ENCODE measurements at places on chromosomes 13 and 19. TPM values are rescaled to one million over a fixed set of nuclear protein-coding genes. Genes with fewer than 3 reads are reported as not detected.

GRCh38 chr13:19089315-19089714, 92.3 kb downstream of the TUBA3C start:
- no peak for DNase-seq
- H3K27ac ChIP-seq, result no peak overlapping the region
- H3K27me3 ChIP-seq, result no peaks in the 10 kb centered on the region
- H3K36me3 ChIP-seq, result no peaks in the 10 kb centered on the region

TSSK6 gene
- total RNA-seq, result 4.9 TPM

CYP2B6 gene
- total RNA-seq, result not detected

TMEM255B gene
- 1.8 TPM for total RNA-seq

DNA sequence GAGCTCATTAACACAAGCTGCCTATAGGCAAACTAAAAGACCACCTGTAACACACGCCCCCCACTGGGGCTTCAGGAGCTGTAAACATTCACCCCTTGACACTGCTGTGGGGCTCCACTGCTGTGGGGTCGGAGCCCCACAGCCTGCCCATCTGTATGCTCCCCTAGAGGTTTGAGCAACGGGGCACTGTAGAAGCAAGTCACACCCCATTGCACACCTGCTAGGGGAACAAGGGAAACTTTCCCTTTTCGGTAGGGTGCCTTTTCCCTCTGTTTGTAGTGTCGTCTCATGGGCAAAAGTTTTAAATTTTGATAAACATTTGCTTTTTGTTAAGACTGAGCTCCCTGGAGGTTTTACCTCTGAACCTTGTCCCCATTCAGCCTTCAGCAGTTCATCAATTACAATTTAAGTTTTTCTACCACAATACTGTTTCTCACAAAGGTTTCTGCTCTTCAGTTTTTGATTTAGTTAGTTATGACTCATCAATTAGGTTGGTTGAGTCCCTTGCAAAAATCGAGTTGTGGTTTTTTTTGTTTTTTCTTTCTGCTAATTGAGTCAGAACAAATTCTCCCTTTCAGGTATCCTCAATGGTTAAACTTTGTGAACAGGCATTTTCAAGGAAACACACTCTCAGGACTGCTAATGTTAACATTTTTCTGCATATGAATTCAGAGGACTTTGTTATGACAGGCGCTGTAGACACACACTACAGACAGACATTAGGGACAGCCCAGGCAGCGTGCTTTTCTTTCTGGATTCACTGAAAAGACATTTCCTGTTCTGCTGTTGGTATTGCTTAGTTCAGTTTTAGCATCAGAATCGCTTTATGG, 35.1 kb downstream of the ZNF433 start:
- DNase-seq, result peak; percentile 50
- peak overlapping the region; percentile 67 for H3K27ac ChIP-seq
- H3K4me1 ChIP-seq, result peaks cover 23% of the 10 kb centered on the region
- peak overlapping the region; percentile 1 for H3K4me3 ChIP-seq
- H3K36me3 ChIP-seq, result peaks cover 28% of the 10 kb centered on the region

- H3K27ac ChIP-seq, result no peak overlapping the region
- H3K4me3 ChIP-seq, result no peak overlapping the region
- no peaks in the 10 kb centered on the region for H3K27me3 ChIP-seq
- H3K36me3 ChIP-seq, result peaks cover 37% of the 10 kb centered on the region
- no peak for DNase-seq
Observed at GRCh38 chr13:75533861-75534260, 3.8 kb downstream of the COMMD6 start.

GRCh38 chr19:58091251-58091995, 6.6 kb downstream of the ZSCAN18 start:
- DNase-seq, result no peak
- no peaks in the 10 kb centered on the region for H3K27me3 ChIP-seq
- H3K36me3 ChIP-seq, result peaks cover 43% of the 10 kb centered on the region
- no peaks in the 10 kb centered on the region for H3K4me1 ChIP-seq

ERICH6B gene
- total RNA-seq, result not detected

DNA sequence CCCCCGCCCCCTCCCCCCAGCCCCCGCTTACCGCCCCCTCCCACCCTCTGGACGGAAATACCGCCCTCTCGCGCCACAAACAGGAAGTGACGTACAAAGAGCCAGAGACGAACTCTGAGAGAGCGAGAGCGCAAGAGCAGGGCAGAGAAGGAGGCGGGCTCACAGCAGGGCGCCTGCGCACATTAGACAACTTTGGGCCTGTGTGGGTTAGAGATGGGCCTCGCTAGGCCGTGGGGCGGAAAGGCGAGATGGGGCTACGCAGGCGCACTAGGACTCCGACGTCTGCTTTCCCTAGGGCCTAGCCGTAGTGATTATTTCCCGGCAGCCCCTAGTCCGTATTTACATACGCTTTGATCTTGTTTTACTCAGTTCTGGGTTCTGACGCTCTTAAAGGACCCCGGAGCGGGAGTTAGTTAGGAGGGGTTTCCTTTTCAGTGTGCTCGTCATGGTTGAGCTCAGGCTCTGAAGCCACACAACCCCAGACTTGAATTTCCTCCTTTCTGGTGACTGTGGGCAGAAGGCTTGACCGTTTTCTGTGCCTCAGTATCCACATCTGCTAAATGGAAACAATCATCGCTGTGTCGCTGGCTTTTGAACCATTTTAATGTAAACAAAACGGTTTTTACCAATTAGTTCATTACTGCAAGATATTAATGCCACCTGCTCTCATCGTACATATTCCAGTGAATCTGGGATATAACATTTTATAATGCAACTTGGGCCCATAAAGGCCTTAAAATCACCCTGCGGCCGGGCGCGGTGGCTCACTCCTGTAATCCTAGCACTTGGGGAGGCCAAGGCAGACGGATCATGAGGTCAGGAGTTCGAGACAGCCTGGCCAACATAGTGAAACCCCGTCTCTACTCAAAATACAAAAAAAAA, 449 bp upstream of the AKT2 start:
- DNase-seq, result peak; percentile 99
- H3K27ac ChIP-seq, result peak overlapping the region; percentile 99
- H3K4me1 ChIP-seq, result peaks cover 43% of the 10 kb centered on the region
- H3K4me3 ChIP-seq, result peak overlapping the region; percentile 98
- no peaks in the 10 kb centered on the region for H3K27me3 ChIP-seq

DNA sequence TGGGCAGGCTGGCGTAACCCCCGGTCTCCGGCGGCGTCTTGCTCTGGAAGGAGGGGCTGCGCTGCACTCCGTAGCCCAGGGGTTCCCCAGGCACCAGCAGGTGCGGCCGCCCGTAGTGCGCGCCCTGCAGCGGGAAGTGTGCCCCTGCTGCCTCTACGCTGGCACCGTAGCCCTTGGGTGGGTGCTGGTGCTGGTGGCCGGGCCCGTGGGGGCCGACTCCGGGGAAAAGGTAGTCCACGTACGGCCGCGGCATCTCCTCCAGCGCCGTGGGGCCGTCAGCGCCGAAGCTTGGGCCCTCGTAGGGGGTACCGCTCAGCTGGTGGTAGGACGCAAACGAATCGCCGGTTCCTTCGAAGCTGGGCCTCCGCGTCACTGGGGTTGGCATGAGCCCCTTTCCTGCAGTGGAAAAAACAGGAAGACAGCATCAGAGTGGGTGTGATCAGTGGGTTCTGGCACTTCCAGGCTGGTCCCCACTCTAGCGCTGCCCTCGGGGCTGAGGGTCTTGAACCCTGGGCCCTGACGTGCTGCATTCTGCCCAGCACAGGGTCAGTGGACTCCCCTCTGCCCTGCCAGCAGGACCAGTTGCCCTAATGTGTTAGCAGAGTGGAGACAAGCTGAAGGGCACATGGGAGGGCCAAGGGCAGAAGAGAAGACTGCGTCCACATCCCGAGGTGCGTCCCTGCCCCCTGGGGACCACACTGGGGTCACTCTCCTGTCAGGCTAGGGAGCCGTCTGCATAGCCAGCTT, 72.3 kb downstream of the LATS2 start:
- DNase-seq, result no peak
- no peaks in the 10 kb centered on the region for H3K27me3 ChIP-seq
- H3K4me3 ChIP-seq, result no peak overlapping the region

DNA sequence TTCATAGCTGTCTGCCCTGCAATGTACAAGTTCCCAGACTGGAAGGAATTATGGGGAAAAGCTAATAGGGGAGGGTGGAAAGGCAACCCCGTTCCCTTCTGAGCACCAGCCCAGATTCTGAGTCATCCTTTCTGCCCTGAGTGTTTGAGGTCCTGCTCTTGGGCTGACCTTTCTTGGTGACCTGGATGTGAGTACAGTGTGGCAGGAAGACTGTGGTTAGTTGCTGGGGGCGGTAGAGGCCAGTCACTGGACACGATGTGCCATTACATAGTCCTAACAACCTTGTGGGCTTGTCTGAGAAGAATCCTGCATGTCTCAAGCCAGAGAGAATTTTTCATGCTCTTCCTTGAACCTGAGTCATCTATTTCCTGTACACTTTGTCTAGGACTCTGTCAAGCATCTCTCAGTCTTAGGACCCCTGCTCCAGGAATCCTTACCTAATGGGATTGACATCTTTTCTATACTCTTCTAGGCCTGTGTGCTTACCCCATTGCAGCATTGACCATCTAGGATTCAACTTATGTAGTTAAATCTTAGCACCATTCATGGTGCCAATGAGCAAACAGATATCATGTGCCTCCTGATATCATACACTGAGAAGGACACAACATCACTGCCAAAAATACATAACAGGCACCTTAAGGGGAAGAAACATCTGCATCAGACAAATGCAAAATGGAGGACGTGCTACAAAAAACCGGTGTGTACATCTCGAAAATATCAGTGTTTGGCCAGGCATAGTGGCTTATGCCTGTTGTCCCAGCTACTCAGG, 8.1 kb upstream of the ANGPTL4 start:
- DNase-seq, result no peak
- H3K4me3 ChIP-seq, result no peak overlapping the region
- no peak overlapping the region for H3K27ac ChIP-seq
- no peaks in the 10 kb centered on the region for H3K36me3 ChIP-seq

TRIM28 gene
- 527 TPM for total RNA-seq

GRCh38 chr19:33407716-33408115, 34.2 kb downstream of the CEBPG start:
- H3K4me1 ChIP-seq, result peaks cover 2% of the 10 kb centered on the region
- H3K4me3 ChIP-seq, result no peak overlapping the region
- no peak overlapping the region for H3K27ac ChIP-seq
- DNase-seq, result no peak

RFX1 gene
- total RNA-seq, result 14.1 TPM

MIR17HG gene
- total RNA-seq, result 21.3 TPM

ZNF583 gene
- 1.9 TPM for total RNA-seq

PODNL1 gene
- total RNA-seq, result not detected

- no peak overlapping the region for H3K27ac ChIP-seq
- no peaks in the 10 kb centered on the region for H3K4me1 ChIP-seq
- H3K36me3 ChIP-seq, result no peaks in the 10 kb centered on the region
- H3K4me3 ChIP-seq, result no peak overlapping the region
- peaks cover 5% of the 10 kb centered on the region for H3K27me3 ChIP-seq
- DNase-seq, result no peak
Observed at GRCh38 chr13:38669234-38669964, 17.5 kb upstream of the FREM2 start.

HPN gene
- total RNA-seq, result 0.11 TPM

- no peak for DNase-seq
- no peak overlapping the region for H3K4me3 ChIP-seq
- H3K27ac ChIP-seq, result no peak overlapping the region
- H3K27me3 ChIP-seq, result peaks cover 22% of the 10 kb centered on the region
- H3K4me1 ChIP-seq, result no peaks in the 10 kb centered on the region
Observed at GRCh38 chr19:45385392-45386221, 15.2 kb upstream of the ERCC2 start.

DNA sequence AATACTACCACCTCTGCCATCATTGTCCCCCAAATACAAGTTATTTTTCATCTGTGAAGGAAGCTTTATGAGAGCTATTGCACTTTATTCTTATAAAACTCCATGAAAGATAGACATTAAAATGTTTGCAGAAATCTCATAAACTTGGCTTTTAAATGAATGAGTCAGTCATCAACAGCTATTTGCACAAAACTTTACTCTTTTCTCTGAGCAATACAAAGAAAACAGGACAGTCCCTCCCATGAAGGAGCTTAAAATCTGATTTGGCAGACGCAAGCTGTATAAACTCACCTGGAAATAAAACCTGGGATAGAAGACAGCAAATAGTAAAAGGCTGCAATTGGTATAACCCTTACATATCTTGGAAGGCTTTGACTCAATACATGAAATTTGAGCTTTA, 16.6 kb upstream of the RCBTB1 start:
- no peak for DNase-seq
- H3K4me1 ChIP-seq, result peaks cover 2% of the 10 kb centered on the region
- H3K36me3 ChIP-seq, result no peaks in the 10 kb centered on the region
- H3K4me3 ChIP-seq, result no peak overlapping the region
- H3K27me3 ChIP-seq, result no peaks in the 10 kb centered on the region

MISP3 gene
- total RNA-seq, result 1.5 TPM

- H3K27me3 ChIP-seq, result no peaks in the 10 kb centered on the region
- H3K4me1 ChIP-seq, result peaks cover 76% of the 10 kb centered on the region
- H3K4me3 ChIP-seq, result peak overlapping the region; percentile 10
- H3K36me3 ChIP-seq, result peaks cover 34% of the 10 kb centered on the region
Observed at GRCh38 chr19:34184880-34185491, 12.7 kb downstream of the LSM14A start.

DNA sequence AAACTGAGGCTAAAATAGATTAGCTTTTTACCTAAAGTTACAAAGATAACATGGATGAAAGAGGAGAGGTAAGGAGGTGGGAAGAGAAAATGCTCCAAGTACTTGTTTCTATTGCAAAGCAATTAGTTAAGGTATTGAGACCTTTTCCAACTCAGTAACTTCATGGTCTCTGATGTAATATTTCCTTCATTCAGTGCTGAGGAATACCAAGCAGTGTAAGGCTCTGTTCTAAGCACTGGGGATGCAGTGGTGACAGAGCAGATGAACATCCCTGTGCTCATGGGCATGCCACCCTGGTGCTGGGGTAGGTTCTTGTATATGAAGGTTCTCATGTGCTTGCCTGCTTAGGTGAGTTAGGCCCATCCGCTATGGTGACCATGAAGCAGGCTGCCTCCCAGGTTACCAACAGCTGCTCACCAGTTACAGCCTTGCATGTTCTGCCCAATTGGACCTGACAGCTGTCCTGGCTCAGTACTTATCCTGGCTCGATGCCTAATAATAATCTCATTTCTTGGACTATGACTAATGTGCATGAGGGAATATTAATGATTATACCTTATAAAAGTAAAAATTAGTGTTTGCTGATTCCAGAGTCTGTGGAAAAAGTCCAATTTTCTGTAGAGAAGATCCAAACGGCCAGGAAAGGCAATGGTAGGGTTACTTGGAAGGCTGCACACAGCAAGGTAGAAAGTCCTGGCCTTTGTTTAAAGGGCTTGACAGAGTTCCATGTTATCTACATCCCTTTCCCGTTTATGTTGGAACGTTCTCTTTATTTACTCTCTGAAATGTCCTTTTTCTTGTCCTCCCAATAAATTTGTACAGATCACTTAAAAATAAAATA, 48.3 kb downstream of the LATS2 start:
- DNase-seq, result no peak
- no peak overlapping the region for H3K27ac ChIP-seq
- no peaks in the 10 kb centered on the region for H3K27me3 ChIP-seq
- no peak overlapping the region for H3K4me3 ChIP-seq
- H3K36me3 ChIP-seq, result no peaks in the 10 kb centered on the region

- H3K4me3 ChIP-seq, result no peak overlapping the region
- H3K36me3 ChIP-seq, result no peaks in the 10 kb centered on the region
- peak; percentile 68 for DNase-seq
- H3K27ac ChIP-seq, result no peak overlapping the region
- no peaks in the 10 kb centered on the region for H3K27me3 ChIP-seq
- H3K4me1 ChIP-seq, result peaks cover 8% of the 10 kb centered on the region
Observed at GRCh38 chr19:55418185-55418584, 10.6 kb upstream of the UBE2S start.

CEACAM3 gene
- not detected for total RNA-seq

GRCh38 chr13:20812890-20813289, 39.1 kb upstream of the EEF1AKMT1 start:
- no peak for DNase-seq
- H3K27me3 ChIP-seq, result no peaks in the 10 kb centered on the region
- H3K4me3 ChIP-seq, result no peak overlapping the region
- peaks cover 28% of the 10 kb centered on the region for H3K36me3 ChIP-seq
- H3K27ac ChIP-seq, result no peak overlapping the region

ADM5 gene
- total RNA-seq, result 5.2 TPM

Data from activated CD8-positive, alpha-beta T cell treated with anti-CD3 and anti-CD28 coated beads for 36 hours (primary cell).